Left forelimb (tissue), 1 donor: ENCODE measurements at places on chromosomes 3 and 15.

GRCh38 chr3:49329186-49329585, 10.7 kb downstream of the USP4 start:
- DNase-seq = no peak

- no peak for DNase-seq
Observed at GRCh38 chr3:171649267-171649666, 161.0 kb downstream of the PLD1 start.

GRCh38 chr15:60020736-60021135, 16.6 kb downstream of the FOXB1 start:
- DNase-seq = no peak

- DNase-seq = no peak
Observed at GRCh38 chr15:67019884-67020520, 45.4 kb upstream of the SMAD3 start.

- no peak for DNase-seq
Observed at GRCh38 chr15:88487178-88487795, 19.8 kb downstream of the MRPS11 start.

- DNase-seq = peak; percentile 76
Observed at GRCh38 chr15:101499863-101500713, 10.6 kb upstream of the PCSK6 start.

GRCh38 chr3:63004448-63004847, 129.2 kb upstream of the CADPS start:
- no peak for DNase-seq

GRCh38 chr15:88257311-88258092, 963 bp upstream of the NTRK3 start:
- no peak for DNase-seq

GRCh38 chr3:193014902-193015301, 97.2 kb upstream of the MB21D2 start:
- DNase-seq = no peak

DNA sequence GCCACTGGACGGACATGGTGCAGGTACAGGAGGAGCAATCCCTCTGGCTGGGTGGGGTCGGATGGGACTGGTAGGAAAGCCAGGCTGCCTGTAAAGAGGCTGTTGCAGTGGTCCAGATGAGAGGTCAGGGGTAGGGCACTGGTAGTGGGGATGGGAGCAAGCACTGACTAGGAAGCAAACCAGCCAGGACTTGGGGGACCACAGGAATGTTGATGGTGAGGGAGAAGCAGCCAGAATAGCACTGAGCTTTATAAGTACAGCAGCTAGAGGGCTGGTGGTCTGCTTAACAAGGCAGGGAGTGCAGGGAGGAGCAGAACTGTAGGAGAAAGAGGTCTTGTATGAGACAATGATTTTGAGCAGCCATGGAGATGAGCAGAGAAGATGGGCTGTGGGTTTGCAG, 38.7 kb upstream of the PTPN23 start:
- no peak for DNase-seq

DNA sequence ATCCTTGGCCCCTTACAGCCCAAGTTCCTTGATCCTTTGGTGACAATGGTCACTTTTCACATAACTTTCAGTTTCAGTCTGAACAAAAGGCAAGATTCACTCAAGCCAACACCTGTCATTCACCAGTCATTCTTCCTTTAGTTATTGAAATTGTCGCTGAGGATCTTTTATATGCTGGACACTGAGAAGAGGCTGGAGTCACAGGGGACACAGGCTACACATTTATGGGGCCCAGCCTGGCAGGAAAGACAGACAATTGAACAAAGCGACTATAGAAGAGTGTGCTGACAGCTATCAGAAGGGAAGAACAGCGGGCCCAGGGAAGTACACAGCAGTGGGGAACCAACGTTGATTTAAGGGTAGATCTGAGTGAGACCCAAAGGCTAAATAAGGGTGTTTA, 69.8 kb upstream of the PROK2 start:
- DNase-seq = no peak

- no peak for DNase-seq
Observed at GRCh38 chr15:56943403-56943802, 25.0 kb downstream of the TCF12 start.

DNA sequence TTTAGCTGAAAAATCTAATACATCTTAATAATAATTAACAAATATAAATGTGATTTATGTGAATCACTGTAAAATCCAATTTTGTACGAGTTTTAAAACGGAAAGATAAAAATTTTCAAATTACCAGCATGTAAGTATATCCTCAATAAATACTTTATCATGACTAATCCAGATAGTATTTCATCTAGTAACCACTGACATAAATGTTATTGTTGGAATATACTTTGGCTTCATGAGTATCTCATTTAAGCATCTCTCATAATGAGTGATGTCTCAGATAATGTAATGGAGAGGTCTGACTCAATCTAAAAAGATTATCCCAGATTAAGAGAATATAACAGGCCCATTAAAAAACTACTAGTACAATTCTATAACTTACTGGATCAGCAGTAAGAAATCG, 216.3 kb downstream of the STAG1 start:
- DNase-seq = no peak
